Islet precursor cell (in vitro differentiated cells): ENCODE measurements at places on chromosomes 6 and 20.

DNA sequence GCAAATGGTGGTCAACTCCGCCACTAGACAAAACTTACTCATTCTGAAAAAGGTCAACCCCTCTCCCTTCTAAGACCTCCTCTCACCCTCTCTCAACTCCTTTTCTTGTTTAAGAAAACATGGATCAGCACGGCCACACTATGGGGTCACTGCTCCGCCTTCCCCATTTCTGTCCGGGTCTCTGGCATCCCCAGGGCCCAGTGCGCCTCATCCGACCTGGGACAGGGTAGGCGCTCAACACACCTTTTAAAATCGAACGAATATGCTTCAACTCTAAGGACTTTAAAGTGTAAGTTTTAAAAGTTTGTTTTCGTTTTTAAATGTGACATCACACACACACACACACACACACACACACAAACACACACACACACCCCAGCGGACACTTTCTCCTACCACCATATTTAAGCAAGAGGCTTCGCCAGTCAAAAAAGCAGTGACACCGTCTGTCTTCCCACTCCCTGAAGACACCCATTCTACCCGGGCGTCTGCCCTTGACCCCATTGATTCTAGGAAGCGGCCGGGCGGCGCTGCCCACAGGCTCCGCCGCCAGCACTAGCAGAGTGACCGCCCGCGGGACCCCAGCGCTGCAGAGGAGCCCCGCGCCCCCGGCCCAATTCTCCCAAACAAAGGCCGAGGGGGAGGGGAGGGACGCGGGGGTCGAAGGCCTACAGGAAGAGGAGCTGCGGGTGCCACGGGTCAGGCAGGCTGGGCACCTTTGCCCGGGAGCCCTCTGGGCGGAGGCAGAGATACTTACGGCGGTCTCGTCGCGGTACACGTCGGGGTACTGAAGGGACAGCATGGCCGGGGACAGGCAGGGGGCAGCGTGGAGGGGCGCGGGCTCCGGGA lies 568 bp downstream of the PREP start:
- DNase-seq = no peak

DNA sequence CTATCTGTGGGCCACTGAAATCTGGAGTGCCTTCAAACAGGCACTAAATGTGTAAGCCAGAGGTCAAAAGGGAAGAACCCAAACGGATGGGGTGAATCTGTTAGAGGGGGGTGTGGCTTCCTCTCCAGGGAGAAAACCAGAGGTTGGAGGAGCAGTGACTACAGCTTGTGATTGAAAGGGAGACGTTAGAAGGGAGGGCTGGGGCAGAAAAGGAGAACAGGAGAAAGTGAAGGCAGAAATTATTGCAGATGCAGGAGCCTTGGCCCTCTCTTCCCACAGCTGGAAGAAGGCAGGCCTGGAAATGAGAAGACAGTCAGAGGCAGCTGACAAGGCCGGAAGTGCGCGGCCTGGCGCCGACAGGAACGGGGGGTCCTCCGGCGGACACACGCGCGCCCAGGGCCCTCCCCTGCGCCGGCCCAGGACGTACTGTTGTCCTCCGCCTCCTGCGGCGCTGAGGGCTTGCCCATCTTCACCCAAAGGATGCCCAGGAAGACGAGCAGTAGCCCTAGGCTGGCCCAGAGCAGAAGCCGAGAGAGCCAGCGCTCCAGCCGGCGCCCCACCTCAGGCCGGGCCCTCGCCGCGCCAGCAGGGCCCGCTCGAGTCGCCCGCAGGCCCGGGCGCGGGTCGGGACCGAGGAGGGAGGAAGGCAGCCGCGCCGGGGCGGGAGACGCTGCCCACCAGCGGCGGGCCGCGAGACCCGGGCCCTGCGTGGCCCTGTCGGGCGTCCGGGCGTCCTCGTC lies 806 bp downstream of the LEMD2 start:
- peak; percentile 81 for DNase-seq

DNA sequence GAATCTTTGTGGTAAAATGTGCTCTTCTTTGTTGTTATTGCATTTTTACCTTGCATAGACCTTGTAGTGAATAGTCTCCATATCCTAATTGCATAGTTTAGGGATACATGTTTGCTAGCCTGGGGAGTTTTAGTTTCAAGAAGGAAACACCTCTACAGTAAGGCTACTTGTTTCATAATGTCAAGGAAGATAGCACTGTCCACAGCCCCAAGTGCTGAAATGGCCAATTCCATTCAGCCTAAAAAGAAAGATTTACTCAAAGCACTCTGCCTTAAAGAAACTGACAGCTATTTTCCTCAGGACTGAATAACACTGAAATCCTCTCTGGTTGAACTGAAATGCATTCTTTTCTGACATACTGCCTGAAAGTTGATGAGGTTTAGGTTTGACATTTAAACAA lies 2.6 kb downstream of the HCRTR2 start:
- DNase-seq = no peak

DNA sequence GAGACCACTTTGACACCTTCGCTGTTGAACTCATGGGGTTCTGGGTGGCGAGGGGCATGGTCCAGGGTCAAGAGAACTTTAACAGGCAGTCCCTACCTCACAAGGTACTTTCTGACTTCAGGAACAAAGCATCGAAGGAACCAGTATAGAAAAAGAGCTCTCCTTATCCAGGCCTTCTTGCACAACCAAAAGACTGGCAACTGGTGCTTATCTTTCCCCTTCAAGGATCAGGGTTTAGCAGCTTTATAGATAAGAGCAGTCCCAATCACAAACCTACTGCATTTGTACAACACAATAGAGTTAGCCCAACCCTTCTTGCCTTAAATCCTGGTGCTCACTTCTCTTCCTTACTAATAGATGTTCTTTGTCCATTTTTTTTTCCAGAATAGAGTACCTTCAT lies 116.3 kb downstream of the SNX5 start:
- no peak for DNase-seq

- no peak for DNase-seq
Measured at GRCh38 chr20:38667417-38667956, 56.8 kb upstream of the SLC32A1 start.

DNA sequence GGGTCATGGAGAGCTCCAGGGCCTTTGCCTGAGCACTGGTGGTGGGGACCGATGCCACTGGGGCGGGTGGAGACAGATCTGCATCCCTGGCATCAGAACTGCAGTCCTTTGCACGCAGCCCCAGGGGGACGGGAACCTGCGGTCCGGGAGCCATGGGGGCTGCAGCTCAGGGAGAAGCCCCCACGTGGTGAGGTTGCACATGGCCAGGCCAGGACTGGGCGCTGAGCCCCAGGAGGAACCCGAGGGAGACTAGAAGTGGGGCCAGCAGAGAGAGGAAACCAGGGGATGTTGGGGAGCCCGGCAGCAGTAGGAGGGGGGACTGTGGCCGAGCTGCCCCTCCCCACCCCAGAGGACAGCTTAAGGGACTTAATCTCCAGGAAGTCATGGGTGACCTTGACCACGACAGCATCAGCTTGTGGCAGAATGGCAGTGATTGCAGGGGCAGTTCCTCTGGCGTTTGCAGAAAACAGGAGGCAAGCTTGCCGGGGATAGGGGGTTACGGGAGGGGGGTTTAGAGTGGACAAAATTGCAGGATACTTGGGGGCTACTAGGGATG lies 18.0 kb upstream of the LSM14B start:
- no peak for DNase-seq

DNA sequence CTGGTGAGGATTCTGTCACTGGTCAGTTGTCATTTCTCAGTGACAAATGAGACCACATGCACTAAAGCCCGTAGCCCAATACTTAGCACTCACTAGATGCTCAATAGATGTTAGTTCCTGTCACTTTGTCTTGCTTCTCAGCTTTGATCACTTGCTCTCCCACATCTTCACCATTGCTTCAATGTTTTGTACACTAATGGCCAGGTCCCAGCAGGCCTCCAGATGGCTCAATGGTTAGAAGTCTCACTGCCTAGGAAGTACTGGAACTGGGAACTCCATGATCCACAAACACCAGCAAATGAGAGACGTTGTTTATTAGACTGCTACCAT lies 502.8 kb upstream of the JARID2 start:
- DNase-seq = no peak

- DNase-seq = peak; percentile 96
Measured at GRCh38 chr20:6055161-6055783, 1.4 kb upstream of the LRRN4 start.

DNA sequence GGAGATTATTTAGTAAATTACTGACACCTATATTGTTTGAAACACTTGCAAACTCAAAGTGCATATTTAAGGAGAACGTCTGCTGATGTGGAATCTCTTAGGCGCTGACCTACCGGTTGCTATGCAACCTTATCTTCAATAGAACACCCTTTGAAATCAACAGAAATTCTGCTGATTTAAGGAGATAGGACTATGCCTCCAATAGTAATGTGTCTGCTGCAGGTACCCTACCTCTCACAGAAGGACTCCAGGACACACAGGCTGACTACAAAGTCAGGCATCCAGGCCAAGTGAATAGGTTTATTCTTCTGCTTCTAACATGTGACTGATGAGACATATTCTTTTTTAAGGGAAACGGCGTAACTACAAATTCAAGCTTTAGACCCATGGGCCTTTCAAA lies 311.7 kb downstream of the CBLN4 start:
- peak; percentile 70 for DNase-seq

GRCh38 chr6:77356821-77357220 lies 106.5 kb downstream of the HTR1B start:
- DNase-seq = no peak

- no peak for DNase-seq
Measured at GRCh38 chr6:98486057-98486456, 348.3 kb upstream of the POU3F2 start.

GRCh38 chr6:128600397-128600951 lies 80.1 kb upstream of the PTPRK start:
- DNase-seq = peak; percentile 60

DNA sequence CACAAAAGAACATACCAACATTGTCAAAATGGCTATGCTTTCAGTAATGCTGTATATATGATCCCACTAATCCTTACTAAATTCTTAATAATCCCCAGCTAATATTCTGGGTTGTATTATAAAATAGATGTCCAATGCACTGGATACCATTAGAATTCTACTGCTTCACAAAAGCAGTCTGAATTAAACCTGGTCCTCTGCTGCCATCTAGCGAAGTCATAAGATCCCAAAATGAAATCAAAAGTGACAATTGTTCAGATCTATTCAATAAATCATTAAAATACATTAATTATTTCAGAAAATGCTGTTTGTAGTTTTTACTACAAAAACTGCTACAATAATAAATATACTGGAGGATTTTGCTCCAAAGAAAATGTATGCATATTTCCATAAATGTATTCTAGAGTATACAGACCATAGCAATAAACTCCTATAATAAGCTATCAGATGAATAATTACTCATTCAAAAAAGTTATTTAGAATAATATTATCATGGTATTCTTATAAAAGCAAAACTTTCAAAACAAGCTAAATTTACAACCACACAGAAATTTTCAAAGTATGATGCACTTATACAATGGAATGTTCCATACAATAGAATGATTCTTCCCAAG lies 92.6 kb downstream of the RNGTT start:
- no peak for DNase-seq

DNA sequence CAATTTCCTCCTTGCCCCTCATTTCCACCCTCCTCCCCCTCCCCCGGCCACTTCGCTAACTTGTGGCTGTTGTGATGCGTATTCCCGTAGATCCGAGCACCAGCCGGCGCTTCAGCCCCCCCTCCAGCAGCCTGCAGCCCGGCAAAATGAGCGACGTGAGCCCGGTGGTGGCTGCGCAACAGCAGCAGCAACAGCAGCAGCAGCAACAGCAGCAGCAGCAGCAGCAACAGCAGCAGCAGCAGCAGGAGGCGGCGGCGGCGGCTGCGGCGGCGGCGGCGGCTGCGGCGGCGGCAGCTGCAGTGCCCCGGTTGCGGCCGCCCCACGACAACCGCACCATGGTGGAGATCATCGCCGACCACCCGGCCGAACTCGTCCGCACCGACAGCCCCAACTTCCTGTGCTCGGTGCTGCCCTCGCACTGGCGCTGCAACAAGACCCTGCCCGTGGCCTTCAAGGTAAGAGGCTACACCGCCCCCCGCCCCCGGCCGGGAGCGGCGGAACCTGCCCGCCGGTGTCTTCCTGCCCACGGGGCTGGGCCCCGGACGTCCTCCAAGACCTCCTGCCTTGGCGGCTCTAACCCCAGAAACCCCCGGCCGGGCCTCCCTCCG lies 44.9 kb upstream of the SUPT3H start:
- peak; percentile 77 for DNase-seq

GRCh38 chr6:29793796-29794195 lies 33.8 kb upstream of the HLA-G start:
- DNase-seq = no peak

- DNase-seq = no peak
Measured at GRCh38 chr6:23418095-23418494, 707.9 kb upstream of the NRSN1 start.

DNA sequence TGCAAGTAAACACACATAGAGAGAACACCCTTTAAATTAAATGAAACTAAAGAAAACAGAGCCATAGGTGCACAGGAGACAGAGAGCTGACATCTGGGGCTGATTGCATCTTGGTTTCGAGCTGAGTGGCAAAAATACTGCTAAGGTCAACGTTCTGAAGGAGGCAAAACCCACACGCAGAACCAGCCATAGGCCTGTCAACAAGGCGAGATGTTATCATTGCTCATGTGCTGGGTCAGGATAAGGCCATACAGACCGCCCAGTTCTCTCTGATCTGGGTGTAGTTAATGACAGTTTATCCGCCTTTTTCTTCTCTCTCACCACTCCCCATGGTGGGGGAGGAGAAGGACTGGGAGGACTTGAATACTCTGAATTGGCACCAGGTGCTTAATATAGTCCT lies 4.5 kb upstream of the FAM110A start:
- peak; percentile 55 for DNase-seq

- no peak for DNase-seq
Measured at GRCh38 chr6:31579119-31579505, 3.1 kb downstream of the LTB start.

DNA sequence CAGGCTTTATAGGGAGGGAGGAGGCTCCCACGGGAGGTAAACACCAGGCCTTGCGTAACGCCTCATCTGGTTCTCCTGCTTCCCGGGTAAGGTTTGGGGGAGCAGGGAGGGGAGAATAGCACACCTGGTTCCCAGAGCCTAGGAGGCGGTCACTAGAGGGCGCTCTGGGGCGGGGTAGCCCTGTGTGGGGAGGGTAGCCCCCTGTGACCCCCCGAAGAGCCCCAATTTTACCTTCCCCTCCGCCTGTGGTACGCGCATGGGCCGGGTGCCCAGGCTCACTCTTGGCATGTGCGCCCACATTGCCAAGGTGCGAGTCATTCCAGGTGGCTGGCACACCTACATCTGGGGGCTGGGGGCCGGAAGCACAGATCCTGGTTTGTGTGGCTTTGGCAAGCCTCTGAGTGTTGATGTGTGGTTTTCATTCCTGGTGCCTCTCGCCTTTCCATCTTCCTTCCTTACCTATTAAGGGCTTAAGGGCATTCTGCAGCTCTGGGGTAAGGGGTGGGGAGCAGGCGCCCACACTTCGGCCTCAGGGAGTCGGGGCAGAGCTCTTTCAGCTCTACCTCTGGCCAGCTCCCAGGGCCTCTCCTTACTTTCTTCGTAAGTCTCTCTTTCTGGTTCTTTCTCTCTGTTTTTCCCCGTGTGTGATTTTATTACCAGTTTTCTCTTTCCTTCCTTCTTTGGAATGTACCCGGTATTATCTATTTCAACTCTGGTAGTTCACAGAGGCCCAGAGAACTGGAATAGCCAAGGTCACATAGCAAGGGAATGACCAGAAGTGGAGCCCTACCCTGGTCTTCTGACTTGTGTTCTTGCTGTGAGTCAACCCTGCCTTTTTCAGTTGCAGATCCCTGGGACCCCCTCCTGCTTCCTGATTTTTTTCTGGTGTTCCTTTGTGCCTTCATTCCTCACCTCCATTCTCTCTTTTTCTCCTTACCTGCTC lies 492 bp upstream of the RNF39 start:
- DNase-seq = no peak
